SJSA1 (cell line): ENCODE measurements at places on chromosomes 3 and 15.

DNA sequence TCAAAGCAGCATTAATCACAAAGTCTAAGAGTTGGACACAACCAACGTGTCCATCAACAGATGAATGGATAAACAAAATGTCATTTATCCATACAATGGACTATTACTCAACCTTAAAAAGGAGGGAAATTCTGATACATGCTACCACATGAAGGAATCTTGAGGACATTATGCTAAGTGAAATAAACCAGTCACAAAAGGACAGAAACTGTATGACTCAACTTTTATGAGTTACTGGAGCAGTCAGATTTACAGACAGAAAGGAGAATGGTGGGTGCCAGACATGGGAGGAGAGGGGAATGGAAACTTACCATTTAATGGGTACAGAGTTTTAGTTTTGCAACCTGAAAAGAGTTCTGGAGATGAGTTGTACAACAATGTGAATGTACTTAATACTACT lies 43.0 kb upstream of the SEC13 start:
- DNase-seq: no peak

DNA sequence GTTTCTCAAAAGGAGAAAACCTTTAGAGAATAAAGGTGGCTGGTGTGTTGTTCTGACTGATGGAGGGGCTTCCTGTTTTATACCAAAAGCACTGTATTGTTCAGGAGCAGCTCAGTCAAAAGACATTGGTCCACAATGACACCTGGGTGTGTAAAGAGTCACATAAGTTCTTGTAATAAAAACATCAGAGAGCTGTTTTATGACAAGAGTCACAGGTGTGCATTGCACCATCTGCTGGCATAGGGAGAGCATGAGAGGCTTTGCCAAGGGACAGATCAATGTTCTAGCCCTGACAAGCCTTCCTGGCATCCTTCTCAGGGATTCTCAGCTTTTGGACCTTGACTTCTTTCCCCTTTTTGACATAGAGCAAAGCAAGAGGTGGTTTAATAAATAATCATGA lies 20.4 kb downstream of the ARPP21 start:
- DNase-seq: no peak

DNA sequence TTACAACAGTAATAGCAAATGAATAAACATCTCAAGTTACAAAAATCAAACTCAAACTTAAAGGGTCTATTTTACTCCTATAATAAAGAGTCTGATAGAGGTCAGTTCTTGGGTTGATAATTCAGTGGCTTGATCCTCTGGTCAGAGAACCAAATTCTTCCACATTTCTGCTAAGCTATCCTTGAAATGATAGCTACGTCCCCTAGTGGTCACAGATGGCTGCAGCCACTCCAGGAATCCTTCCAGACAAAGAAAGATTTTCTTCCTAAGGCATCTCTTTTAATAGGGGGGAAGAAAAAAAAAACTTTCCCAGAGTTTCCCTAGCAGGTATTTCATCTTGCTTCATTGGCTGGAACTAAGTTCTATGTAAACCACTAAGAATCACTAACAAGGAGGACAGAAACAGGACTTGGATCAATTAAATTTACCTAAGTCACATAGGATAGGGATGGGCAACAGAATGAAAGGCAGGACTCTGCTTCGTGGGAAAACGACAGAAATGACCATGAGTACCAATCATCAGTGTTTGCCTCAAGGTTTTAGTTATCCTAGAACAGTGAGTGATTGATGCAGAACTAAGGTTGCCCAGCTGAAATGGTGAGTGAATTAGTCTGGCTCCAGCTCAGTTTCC lies 160.7 kb downstream of the STAC start:
- DNase-seq: no peak

- no peak for DNase-seq
Measured at GRCh38 chr3:127165694-127166485, 27.0 kb upstream of the PRR23E start.

DNA sequence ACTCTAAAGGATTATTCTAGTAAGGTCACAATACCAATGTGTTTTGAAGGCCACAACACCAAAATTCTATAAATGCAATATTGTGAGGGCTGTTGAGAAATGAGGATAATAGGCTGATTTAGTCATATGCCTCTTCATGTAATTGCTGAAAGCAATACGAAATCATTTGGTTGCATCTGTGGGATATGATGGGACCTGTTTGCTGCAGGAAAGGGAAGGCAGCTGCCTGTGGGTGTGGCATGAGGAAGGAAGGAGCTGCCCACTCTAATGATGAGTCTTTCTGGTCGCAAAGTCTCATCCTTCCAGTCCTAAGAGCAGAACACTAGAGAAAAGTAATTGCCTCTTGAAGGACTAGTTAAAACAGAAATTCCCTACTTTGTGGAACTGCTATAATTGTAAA lies 245.3 kb upstream of the ZPLD1 start:
- DNase-seq: no peak

GRCh38 chr15:49379996-49380395 lies 43.0 kb upstream of the FGF7 start:
- DNase-seq: no peak

DNA sequence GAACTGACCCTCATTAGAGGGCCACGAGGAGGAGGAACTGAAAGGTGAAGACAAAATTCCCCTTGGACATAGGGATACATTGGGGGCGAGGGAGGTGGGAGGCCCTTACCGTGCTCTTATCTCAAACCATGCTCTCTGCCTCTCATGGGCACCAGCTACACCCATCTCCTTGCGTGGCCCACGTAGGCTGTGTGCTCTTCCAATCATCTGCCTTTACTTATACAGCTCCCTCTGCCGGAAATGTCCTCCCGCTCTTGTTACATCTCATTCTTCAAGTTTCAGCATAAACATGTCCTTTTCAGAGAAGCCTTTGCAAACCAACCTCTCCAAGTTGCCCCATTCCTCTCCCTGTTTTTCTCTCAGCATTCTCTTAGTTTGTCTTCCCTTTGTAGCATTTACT lies 307.8 kb upstream of the PROK2 start:
- no peak for DNase-seq

DNA sequence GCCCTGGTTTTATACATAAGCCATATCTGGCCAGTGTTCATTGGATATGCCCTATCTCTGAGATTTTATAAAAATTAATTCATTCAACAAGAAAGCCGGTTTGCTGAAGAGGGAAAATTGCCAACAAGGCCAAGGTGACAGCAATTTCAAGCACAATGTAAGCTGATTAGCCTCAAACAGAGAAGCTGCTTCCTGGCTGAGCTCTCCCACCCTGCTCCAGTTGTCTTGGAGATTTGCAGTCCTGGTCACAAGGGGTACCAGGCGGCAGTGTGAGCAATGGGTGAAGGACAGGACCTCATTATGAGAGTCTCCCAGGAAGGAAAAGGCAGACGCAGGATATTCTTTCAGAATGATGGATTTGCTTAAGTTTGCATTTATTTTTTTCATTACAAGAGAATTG lies 5.4 kb upstream of the THSD4 start:
- DNase-seq: no peak

DNA sequence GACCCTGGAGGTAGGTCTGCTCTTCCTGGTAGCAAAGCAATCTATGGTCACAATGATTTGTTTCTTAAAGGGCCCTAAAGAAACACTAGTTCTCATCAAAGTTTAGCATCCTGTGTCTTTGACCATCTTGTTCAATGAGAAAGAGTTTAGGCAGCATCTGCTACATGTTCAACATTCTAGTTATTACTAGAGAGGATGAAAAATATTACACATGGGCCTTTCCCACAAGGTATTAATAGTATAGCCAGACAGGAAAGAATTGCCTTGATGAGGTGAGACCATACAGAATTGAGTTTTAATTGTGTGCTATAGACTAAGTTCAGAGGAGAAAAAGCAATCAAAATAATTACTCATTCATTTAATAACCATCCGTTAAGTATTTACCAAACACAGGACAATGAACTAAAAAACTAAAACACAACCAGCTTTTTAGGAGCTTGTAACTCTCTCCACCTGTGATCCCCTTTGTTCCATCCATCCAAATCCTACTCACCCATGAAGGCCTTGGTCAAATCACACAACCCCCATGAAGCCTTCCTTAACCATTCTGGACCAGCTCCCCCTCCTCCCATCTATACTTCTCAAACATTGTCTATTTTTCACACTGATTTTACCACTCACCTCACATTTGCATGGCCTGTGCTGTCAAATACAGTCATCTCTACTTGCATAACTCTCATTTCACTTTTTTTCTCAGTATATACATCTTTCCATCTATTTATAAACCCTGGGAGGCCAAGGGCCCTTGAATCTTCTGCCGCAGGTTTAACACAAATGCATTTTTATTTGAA lies 122.9 kb downstream of the RORA start:
- no peak for DNase-seq

DNA sequence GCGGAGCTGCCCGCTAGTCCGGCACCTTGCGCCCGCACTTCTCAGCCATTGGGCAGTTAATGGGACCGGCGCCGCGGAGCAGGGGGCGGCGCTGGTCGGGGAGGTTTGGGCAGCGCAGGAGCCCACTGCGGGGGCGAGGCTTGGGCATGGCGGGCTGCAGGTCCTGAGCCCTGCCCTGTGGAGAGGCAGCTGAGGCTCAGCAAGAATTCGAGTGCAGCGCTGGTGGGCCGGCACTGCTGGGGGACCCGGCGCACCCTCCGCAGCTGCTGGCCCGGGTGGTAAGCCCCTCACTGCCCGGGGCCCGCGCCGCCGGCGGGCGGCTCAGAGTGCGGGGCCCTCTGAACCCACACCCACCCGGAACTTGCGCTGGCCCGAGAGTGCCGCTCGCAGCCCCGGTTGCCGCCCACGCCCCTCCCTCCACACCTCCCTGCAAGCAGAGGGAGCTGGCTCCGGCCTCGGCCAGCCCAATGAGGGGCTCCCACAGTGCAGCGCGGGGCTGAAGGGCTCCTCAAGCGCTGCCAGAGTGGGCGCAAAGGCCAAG lies 835.0 kb downstream of the TBL1XR1 start:
- no peak for DNase-seq

GRCh38 chr3:147380387-147380951 lies 25.9 kb downstream of the ZIC4 start:
- DNase-seq: no peak

- no peak for DNase-seq
Measured at GRCh38 chr3:53131096-53131495, 861 bp upstream of the RFT1 start.

GRCh38 chr3:101823525-101823924 lies 25.8 kb upstream of the NFKBIZ start:
- no peak for DNase-seq

DNA sequence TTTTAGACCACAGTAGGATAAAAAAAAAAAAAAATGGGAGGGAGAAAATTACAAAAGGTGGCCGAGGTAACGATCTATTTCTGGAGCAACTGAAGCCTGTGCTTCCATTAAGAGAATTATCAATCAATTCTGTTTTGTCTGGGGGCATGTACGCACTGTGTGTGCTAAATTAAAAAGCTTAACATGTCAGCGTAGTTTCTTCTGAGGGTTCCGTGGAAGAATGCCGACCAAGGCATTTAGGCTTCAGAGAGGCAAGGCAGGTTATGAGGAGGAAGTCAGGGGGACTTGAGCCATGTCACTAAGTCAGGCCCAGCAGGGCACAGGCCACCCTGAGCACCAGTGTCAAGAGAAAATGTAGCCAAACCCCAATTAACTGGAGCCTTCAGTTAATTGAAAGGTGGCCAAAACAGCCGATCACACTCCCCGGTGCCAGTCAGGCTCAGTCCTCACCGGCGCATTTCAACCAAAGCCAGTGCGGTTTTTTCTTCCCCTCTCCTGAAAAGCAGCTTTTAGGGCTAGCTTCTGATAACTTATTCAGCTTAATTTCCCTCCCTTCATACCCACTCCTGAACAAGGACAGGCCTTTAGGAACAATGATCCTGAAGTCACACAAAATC lies 113.9 kb downstream of the MEGF11 start:
- no peak for DNase-seq

DNA sequence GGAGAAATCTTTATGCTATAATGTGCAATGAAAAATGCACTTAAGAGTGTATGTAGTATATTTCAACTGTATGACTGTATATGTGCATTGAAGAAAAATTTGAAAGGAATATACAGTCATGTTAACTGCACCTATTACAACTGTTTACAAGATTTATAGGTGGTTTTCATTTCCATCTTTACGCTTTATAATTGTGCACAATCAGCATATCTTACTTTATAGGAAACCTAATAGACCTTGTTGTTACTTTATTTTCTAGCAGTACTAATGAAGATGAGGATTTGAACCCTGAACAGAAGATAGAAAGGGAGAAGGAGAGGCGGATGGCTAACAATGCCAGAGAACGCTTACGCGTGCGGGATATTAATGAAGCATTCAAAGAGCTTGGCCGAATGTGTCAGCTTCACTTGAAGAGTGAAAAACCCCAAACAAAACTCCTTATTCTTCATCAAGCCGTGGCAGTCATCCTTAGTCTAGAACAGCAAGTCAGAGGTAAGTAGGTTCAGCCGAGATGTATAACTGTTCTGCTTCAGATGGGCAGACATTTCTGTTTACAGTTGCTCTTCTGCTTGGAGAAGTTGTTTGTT lies 103.4 kb upstream of the CGNL1 start:
- no peak for DNase-seq

GRCh38 chr3:162507397-162507796 lies 1010.8 kb downstream of the OTOL1 start:
- DNase-seq: no peak

- DNase-seq: no peak
Measured at GRCh38 chr3:139281096-139281495, 62.7 kb upstream of the MRPS22 start.

DNA sequence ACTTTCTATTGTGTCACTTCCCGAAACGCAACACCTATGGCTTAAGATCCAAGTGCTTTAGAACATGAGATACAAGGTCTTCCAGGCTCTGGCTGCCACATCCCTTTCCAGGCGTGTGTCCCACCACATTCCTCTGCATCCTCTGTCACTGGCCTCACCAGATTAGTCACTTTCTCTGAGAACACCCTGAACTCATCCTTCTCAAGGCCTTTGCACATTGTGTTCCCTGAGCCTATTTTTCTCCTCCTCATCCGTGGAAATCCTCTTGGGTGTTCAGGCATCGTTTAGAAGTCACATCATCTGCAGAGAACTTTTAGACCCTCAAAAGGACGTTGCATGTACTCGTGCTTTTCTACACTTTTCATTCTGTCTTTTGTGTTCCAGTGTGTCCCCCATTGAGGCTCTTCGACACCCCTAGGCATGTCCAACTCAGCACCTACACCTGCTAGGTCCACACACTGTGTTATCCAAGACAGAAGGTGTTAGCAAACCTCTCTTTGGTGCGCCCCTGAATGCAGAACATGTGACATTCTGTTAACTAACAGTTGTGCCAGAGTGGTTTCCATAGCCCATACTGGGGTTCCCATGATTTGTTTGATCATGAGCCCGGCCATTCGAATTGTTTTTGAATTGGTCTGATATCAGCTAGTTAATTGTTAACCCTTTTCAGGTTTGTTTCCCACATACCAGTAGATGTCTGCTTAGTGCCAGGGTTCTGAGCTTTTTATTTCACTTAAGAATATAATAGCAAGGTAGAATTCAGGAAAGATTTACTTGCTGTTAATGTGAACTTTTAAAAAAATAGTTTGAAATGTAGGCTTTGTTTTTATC lies 67.2 kb downstream of the LPP start:
- DNase-seq: no peak
